ENCODE measurements at places on chromosomes 4 and X. TPM values are rescaled to one million over a fixed set of nuclear protein-coding genes. Genes with fewer than 3 reads are reported as not detected.

- DNase-seq = no peak
Observed at GRCh38 chrX:17520016-17520615, 145.1 kb downstream of the NHS start.

DNA sequence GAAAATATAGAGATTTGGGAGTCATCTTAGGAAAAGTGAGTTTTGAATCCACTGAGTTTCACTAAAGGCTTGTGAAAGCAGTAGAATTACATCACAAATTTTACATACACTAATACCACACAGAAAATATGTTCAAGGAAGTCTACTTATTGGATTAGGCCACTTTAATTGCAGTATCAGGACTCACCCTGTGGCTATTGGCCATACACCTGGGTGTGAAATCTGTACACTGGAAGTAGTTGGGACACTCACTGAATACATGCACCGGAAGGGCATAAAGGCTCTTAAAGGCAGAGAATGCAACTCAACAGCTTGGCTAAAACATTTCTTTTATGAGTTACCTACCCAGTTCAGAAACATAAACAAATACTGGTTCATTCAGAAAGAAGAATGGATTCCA lies 19.8 kb downstream of the MAOB start:
- DNase-seq = no peak

DNA sequence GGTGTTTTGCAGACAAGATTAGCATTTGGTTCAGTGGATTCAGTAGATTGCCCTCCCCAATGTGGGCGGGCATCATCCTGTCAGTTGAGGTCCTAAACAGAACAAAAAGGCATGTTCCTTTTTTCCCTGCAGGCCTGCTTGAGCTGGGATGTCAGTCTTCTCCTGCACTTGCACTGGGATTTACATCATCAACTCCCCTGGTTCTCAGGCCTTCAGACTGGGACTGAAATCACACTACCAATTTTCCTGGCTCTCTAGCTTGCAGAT lies 278.9 kb upstream of the FTHL17 start:
- no peak for DNase-seq

- DNase-seq = no peak
Observed at GRCh38 chr4:26885912-26886274, 25.3 kb downstream of the STIM2 start.

DNA sequence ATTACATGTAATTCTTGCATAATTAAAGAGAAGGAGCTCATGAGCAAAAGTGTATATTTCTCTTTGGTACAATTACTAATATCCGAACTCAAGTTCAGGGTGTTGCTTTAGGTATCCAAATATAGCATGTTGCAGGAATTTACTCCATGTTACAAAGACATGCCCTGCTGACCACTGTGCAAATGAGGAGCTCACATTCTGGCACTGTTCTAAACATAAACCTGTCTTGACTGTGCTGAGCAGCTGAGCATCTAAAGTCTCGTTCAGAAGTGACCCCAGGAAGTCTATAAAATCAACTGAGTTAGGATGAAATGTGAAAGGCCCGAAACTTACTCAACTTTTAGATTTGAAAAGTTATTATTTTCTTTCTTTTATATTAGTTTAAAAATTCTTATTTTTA lies 124.3 kb downstream of the STIM2 start:
- no peak for DNase-seq

GRCh38 chrX:13808865-13809264 lies 8.0 kb downstream of the GPM6B start:
- no peak for DNase-seq

GRCh38 chr4:46073778-46074177 lies 50.1 kb downstream of the GABRG1 start:
- no peak for DNase-seq

DNA sequence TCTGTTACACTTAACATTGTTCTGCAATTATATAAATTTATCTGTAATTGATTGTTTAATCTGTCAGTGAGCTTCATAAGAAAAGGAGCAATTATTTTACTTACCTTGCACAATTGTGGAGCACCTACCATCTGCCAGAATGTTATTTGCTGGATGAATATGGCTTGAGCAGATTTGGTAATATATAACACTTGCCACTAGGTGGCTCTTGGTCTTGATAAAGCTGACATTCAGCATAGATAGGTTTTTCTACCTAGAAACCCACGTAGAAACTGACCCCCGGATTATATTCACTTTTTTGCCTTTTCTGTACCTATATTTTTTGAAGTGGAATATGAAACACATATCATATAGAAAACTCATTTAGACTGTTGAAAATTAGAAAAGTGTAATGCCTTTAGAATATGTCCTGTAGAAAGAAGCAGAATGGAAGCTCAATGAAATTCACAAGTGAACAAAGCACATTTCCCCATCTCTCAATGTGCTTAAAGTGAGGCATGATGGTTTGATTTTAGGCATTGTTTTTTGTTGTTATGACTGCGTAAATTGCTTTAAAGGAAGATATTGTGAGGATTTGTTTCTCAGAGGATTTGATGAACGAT lies 9.5 kb downstream of the RBPJ start:
- DNase-seq = peak; percentile 66

DNA sequence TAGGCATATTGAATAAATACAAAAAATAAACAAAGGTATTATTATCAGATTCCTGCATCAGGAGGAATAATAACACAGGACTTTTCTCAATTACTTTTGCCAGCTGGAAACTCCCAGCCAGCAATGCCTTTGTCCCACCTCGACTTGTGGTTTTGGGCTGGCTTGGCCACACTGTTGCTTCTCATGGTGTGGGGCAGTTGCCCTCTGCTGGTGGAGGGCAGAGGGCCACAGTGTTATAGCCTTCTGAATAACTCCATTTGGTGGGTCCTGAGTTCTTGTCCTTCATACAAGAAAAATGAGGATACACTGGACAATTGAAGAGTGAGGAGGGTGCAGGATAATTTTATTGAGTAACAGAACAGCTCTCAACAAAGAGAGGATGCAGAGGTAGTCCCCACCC lies 1206.0 kb upstream of the ADGRL3 start:
- DNase-seq = no peak

DNA sequence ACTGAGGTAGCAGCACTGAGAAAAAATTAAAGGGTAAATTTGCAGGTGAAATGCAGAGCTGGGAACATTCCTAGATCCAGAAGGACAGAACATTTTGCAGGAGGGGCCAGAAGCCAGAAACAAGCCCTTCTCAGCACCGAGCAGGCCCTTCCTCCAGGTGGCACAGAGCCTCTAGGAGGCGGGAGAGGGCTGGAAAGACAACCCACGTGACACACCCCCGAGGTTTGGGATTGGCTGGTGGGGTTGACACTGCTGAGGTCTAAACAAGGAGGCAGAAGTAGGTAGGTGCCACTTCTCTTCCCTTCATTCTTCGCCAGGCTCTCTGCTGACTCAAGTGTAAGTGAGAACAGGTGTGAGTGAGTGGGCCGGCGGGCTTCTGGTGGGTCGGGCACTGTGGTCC lies at the start of gene PAGE4:
Gene PAGE4, plus strand, starts transcription at position 288 of the 400 bp plus-strand sequence. CDS start 1,126 bp downstream, outside the sequence.
- no peak for DNase-seq

- no peak for DNase-seq
Observed at GRCh38 chr4:138405934-138406567, 163.9 kb upstream of the SLC7A11 start.

DNA sequence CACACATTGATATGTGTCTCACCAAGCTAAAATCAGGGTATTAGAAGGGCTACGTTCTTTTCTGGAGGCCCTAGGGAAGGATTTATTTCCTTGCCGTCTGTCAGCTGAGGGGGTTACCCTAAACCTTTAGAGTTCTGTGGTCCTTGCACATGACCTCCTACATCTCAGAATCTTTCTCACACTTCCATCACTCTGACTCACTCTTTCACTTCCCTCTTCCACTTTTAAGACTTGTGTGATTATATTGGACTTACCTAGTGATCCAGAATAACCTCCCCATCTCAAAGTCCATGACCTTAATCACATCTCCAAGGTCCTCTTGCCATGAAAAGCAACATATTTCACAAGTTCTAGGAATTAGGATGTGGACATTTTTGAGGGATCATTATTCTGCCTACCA lies 53.6 kb upstream of the FUNDC1 start:
- no peak for DNase-seq

Gene P2RY8
- total RNA-seq = 0.09 TPM

Gene KLHL13
- 48.6 TPM for total RNA-seq
